ENCODE measurements at places on chromosomes 1 and 21.

- no peak for DNase-seq
Observed at GRCh38 chr1:231940701-231941100, 314.1 kb downstream of the DISC1 start.

DNA sequence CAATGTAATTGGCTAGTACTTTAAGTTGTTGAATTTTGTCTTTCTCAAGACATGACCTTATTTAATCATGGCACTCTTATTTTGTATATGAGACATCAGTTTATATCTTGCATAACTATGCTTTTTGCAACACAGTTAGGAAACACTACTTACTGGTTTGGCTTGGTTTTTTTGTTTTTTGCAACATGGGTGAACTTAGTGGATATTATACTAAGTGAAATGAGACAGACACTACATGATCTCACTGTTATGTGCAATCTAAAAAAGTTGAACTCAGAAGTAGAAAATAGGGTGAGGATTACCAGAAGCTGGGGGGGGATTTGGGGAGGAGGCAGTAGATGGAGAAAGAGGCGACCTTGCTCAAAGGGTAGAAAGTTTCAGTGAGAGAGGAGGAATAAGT, 132.1 kb downstream of the PLA2G4A start:
- DNase-seq, result no peak

DNA sequence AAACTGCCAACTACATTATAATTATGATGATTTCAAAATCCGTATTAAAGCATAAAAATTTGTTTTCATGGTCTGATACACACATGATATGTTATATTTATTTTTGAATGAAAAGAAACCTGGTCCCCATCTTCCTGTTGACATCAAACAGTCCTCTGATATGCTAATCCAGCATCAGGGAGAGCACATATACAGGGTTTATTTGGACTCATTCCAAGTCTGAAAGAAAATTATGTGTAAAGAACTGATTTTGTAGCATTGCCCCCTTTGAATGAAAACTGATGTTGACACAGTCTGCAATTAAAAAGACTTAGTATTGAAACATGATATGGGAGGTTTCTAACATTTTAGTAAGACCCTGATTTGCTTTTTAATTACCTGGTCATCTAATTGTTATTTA, 119.4 kb downstream of the NEK7 start:
- DNase-seq, result no peak

DNA sequence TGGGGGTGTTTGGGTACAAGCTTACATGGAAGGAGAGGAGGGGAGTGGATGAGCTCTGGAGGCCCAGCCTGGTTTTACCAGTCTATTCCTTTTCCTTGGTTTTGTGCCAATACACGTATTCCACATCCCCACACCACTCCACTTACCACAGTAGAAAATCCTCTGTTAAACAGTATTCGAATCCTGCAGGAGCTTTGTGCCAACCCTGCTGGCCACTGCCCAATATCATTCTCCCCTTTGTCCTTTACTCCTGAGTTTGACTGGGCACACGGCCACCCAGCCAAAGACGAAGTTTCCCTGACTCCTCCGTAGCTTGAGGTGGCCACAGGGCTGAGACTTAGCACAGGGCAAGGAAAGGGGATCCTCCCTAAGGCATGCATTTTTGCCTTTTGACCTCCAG, 61.6 kb downstream of the TMCO4 start:
- no peak for DNase-seq

- DNase-seq, result no peak
Observed at GRCh38 chr1:8406960-8407359, 89.0 kb downstream of the SLC45A1 start.

DNA sequence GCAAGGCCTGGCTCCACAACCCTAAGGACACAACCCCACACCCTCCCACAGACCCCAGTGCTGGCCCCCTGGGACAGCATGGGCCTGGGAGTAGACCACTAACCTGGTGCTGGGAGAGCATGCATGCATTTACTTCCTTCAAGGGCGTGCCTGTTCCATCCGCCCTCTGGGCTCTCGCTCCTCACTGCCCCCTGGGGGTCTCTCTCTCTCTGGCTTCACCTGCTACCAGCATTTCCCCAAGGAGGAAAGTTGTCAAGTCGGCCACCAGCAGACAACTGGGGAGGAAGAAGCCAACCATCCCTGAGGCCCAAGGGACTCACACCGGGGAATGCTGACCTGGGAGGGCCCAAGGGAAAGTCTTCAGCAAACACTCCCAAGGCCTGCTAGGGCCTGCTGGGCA, 6.5 kb downstream of the LRP8 start:
- DNase-seq, result no peak
